ENCODE measurements at places on chromosomes 3 and 15.

DNA sequence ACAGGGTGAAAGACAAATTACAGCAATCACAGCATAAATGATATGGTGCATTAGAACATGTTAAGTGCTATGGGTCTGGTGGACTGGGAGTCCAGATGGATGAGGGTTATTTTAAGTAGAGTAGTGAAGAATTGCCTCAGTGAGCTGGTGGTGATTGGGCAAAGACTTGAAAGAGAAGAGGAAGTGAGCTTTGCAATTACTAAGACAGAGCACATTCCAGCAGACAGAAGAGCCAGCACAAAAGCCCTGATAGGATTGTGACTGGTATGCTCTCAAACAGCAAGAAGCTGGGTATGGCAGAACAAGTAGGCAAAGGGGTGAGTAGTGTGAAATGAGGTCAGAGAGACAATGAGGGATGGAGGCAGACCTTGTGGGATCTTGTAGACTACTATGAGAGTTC is 2.1 kb upstream of the ACKR4 start:
- no peak for DNase-seq

DNA sequence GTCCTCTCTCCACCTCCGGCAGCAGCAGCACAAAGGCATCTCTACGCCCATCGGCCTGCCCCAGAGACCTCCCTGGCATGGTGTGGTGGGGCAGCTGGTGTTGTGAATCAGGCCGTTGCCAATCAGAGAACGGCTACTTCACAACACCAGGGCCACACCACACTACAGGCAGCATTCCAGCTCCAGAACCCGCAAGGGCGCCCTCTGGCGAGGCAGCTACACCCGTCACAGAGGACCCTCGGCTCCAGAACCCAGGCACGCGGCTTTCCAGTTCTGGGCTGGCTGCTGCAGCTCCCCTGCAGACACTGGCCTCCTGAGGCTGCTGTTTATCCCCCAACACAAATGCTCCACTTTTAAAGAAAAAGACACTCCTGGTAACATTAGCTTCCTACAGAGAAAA is 127.5 kb upstream of the TOPAZ1 start:
- DNase-seq = no peak

- DNase-seq = peak; percentile 20
Observed at GRCh38 chr15:70355275-70355795, 257.6 kb upstream of the TLE3 start.

DNA sequence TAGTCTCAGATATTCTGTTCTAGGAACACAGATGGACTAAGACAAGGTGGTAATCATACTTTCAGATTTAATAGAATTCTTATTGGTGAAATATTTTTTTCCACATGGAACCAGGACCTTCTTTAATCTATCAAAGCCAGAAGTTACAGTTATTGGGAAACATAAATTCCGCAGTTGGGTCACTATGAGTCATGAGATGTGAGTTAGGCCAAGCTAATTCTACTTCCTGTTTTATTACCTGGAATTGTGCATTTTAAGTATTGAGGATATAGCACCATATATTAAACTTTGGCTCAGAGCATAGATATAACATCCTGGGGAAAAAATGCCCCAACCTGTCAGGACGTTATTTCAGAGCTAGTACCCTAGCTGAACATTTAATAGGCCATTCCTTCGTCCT is 96.4 kb upstream of the P3H2 start:
- no peak for DNase-seq

GRCh38 chr15:75763137-75763611 is 50.5 kb upstream of the CSPG4 start:
- DNase-seq = no peak

DNA sequence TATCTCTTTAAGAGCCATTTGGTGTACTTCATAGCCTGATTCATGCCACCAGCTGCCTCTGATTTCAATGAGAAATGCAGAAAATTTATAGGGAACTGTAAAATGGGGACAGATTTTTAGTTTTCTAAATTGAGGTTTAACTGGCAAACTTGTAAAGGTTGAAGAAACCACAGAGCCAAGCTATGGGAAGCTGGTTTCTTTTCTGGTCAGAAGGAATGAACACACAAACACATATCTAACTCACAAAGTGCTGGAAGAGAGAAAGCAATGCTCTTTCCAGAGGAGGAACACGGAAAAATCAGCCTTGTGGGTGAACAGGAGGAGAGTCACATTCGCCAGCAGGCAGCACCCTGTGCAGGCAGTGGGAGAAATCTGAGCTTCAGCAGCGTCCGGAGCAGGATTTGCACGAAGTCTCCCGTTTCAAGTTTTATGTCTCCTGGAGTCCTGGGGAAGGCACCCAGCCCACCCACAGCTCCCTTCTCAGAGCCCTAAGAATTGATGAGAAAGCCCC is 481 bp downstream of the MASP1 start:
- DNase-seq = no peak

DNA sequence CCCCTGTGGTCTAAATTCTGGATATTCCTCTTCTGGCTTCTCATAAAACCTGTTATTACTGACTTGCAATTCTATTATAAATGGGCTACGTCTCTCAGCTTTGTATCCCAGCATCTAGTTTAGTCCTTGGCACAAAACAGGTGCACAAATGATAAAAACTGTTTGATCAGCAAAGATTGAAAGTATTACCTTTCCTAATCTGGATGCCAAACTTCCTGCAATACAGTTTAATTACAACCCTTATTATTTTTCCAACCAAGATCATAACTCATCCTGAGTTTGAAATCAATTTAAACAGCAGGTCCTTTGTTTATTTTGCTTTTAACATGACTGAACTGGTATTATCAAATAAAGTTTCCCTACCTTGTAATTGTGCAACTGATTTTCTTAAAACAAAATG is 132.6 kb downstream of the ATP1B3 start:
- no peak for DNase-seq

DNA sequence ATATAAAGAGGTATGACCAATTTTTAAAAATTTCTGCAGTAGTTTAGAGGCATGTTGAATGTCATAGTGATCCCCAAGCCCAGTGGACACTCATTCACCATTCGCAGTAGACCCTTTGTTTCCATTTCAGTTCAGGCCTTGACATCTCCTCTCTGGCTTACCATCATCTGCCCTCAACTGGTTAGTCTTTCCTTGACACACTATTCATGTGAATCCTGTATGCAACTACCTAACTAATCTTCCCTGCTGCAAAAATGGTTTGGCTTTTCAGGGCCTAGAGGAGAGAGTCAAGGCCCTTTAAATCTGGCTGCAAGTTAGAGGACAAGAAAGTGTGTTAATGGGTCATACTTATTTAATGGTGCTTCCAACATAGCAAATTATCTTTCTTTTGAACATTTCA is 10.9 kb downstream of the APH1B start:
- no peak for DNase-seq

GRCh38 chr3:39960515-39961191 is 151.2 kb downstream of the MYRIP start:
- DNase-seq = no peak

DNA sequence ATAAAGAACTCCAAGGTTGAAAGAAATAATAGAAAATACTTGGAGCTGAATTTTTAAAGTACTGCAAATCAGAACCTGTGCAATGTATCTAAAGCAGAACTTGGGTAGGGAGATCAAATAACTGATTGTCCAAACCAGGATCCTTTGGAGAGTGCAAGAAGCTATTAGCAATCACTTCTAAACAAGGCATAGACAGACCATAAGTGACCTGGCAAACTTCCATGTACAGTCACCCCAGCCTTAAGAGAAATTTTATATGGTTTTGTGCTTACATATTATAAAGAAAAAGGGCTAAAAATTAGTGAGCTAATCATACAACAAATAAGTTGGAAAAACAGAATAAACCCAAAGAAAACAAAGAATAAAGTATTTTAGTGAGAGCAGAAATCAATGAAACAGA is 35.2 kb downstream of the ETV5 start:
- no peak for DNase-seq

GRCh38 chr3:153657046-153657445 is 464.1 kb upstream of the ARHGEF26 start:
- no peak for DNase-seq

DNA sequence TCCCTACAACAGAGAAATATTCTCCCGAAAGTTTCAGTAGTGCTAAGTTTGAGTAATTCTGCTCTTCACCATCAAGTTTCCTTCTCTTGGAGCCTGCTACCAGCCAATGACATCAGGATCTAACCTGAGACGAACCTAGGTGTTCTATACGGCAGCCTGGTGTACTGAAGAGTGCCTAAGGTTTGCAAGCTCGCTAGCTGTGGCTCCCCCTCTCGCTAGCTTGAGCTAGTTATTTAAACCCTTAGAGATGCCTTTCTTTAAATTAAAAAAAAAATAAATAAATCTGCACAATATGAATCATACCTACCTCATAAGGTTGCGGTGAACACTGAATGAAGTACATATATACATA is 1.4 kb upstream of the COL8A1 start:
- no peak for DNase-seq

DNA sequence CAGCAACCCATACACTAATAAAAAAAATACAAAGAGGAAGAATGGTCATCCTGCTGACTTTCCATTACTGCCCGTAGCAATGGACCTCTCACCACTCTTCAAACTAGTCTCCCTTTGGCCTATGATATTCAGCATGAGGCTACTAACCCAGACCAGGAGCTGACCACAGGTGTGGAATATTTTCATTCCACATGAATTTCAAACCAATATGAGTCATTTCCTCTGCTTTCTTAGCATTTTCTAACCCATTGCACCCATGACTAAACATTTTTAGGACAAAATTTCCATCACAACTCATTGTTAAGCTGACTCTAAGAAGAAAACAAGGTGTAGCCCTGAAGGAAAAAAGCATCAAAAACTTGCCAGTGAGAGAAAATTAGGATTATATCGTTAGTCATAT is 34.0 kb upstream of the ZPLD1 start:
- DNase-seq = no peak

GRCh38 chr3:87333393-87333892 is 57.1 kb upstream of the POU1F1 start:
- DNase-seq = no peak

- no peak for DNase-seq
Observed at GRCh38 chr3:190502946-190503345, 10.9 kb upstream of the IL1RAP start.

DNA sequence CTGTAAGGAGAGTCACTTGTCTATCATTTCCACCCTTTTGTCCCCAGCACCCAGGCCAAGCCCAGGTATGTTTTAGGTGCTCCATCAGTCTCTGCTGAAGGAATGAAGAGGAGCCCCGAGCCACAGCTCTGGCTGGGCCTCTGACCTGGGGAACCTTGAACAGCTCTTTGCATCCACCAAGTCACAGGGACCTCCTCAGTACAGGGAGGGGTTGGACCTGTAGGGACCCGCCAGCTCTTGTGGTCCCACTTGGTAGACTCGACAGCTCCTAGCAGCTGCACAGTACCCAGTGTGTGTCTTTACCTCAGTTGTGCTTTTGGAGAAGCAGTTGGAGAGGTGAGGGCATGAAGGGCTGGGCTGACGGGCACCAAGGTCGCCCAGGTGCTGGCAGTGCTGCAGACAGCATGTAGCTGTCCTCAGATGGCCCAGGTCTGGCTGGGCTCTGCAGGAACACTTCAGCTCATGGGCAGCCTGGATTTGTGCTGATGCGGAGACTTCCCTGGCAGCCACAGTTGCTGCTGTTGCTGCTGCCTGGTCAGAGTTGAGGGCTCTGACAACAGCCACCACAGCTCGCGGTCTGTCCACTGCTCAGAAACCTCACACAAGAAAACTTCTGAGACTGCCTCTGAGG is 123.6 kb downstream of the CACNA1D start:
- no peak for DNase-seq

DNA sequence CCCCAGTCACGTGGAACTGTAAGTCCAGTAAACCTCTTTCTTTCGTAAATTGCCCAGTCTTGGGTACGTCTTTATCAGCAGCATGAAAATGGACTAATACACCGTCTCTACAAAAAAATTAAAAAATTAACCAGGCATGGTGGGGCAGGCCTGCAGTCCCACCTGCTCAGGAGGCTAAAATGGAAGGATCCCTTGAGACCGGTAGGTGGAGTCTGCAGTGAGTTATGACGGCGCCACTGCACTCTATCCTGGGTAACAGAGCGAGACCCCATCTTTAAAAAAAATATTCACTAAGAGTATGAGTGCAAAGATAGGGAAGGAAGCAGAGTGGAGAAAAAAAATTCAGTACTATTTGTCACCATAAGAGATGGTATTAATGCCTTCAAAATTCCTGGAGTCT is 25.6 kb downstream of the SEC11A start:
- DNase-seq = no peak

DNA sequence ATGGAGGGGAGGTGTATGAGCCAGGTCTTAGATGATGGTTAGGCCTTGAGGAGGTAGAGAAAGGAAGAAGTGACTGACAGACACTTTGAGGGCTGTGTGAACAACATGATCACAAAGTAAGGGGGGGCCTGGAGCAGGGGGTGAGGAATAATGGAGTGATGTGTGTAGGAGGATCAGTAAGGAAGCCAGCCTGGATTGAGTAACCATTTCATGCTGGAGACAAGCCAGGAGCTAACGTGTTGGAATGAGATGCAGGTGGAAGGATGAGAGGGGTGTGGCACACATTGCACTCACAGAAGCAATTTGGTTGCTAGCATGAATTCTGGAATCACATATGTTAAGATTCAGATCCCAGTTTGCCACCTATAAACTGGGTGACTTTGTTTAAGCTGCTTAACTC is 65.5 kb downstream of the BBX start:
- DNase-seq = no peak

DNA sequence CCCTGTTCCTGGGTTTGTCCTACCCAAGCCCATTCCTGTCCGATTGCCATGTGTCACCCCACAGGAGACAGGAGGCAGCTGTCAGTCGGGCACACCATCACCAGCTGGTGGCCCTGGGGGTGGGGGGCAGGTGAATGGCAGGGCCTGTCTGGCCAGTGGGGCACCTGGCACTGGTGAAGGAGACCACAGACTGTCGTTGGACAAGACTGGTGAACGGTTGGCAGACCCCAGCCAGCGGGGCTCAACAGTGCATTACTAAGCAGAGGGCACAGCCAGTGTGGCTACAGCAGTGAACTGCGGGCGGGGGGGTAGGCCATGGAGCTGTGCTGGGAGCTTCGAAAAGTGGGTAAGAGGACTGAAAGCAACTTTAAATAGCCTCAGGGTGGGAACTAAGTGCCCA is 2.1 kb downstream of the SEMA7A start:
- no peak for DNase-seq
